NCI-H2107 (cell line): ENCODE measurements at places on chromosomes 1 and 21.

GRCh38 chr1:178960482-178961240 lies 65.0 kb upstream of the FAM20B start:
- DNase-seq = no peak

DNA sequence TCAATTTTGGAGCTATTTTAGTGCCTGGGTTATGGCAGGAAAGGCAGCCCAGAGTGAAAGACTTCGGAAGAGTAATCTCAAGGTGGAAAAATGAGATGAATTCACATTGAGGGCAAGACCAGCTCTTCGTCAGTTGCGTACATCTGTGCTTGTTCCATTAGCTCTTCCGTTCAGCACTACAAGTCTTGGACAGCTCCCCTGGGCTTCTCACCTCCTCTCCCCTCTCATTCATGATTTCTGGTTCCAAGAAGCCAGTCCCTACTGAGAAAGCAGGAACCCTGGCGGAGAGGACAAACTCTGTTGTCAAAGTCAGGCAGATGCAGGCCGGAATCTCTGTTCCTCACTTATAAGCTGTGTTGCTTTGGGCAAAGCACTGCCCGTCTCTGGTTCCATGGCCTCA lies 76.5 kb downstream of the ACTL8 start:
- DNase-seq = no peak

- no peak for DNase-seq
Measured at GRCh38 chr1:58812926-58813325, 29.1 kb upstream of the JUN start.

DNA sequence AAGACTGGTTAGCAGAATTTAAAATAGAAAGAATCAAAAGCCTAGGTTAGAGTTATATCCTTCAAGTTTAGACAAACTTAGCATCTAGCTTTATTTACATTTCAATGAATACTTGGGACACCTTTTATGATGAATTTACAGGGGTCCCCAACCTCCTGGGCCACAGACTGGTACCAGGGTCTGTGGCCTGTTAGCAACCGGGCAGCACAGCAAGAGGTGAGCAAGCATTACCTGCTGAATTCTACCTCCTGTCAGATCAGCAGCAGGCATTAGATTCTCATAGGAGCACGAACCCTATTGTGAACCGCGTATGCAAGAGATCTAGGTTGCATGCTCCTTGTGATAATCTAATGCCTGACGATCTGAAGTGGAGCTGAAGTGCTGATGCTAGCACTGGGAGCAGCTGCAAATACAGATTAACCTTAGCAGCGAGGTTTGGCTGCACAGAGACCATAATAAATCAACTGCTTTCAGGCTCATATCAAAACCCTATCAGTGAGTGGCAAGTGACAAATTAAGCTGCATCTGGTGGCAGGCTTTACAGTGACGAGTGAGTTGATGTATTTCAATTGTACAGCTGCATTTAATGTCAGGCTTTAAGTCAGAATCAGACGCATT lies 82.0 kb downstream of the UCHL5 start:
- no peak for DNase-seq

DNA sequence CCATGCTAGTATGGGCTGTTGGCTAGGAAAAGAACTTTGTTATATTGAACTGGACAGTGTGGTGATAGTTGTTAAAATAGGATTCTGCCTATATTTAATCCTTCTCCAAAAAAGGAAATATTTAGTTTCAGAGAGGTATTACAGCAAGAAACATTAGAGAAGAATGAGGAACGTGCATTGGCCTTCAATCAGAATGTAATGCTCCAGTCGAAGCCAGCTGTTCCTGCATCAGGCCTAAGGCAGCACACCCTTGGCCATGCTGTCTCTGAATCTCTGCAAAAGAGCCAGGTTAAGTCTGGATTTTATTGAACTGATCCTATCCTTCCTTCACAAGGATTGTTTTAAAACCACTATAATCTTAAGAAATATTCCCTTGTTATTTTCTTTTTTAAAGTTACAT lies 35.3 kb upstream of the RALGPS2 start:
- no peak for DNase-seq

GRCh38 chr1:18580047-18580446 lies 50.6 kb upstream of the PAX7 start:
- no peak for DNase-seq

DNA sequence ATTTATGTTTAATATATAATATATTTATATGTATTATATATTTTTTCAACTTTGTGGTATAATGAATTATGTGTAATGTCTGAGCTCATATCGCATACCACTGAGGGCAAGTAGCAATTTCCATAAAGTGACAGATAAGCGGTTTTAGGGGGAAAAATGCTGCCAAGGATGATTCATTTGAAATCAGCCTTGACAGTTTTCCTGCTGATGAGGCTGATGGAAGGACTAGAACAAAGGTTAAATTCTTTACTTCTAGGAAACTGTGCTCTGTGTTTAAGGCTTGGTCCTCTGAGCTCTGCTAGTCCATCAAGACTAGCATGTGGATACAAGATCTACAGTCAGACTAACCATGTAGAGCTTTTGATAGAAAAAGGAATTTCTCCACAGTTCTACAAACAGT lies 19.3 kb upstream of the DDAH1 start:
- no peak for DNase-seq

DNA sequence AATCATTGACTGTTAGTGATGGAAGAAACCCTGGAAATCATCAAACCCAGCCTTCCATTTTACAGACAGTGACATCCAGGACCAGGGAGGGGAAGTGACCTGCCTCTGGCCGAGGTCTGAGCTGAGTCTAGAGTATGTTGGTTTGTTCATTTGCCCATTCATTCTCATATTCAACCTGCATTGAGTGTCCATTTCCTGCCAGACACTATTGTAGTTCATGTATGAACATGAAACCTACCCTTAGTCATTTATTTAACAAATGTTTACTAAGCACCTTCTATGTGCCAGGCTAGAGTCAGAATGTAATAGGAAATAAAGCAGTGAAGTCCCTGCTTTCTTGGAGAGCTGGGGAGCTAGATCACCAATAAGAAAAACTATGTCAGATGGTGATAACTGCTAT lies 51.3 kb downstream of the KCND3 start:
- DNase-seq = no peak

DNA sequence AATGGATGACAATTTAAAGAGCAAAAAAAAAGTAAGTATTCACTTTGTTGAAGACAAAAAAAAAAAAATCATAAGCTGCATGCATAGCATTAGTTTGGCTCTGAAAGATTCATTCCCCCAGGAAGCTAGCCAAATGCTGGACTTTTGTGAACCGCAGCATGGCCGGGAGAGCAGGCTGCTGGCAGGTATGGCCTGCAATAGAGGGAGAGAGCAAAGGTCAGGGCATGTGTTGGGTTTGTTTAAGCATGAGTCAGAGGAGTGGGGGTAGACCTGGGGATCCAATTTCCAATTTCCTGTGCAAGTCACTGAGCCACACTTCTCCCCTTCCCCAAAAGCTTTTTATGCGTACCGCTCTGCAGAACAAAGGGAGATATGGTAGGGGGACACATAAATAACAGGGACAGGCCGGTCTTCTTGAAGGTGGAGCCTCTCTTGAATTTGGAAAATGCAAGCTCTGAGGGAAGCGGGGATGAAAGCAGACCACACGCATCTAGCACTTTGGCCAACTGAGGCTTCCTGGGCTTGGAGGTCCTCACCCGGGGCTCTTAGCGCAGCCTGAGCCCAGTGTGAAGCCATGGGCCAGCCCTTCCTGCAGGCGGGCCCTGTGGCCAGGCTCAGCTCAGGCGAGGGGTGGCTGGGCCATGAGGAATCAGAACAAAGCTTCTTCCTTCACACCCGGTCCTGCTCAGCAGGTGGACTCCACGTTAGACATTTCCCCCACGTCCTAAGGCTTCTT lies 171.1 kb downstream of the TOMM20 start:
- DNase-seq = no peak
